ENCODE measurements at places on chromosomes 6 and 20.

- no peak for DNase-seq
Observed at GRCh38 chr6:69489970-69490369, 306.8 kb downstream of the LMBRD1 start.

DNA sequence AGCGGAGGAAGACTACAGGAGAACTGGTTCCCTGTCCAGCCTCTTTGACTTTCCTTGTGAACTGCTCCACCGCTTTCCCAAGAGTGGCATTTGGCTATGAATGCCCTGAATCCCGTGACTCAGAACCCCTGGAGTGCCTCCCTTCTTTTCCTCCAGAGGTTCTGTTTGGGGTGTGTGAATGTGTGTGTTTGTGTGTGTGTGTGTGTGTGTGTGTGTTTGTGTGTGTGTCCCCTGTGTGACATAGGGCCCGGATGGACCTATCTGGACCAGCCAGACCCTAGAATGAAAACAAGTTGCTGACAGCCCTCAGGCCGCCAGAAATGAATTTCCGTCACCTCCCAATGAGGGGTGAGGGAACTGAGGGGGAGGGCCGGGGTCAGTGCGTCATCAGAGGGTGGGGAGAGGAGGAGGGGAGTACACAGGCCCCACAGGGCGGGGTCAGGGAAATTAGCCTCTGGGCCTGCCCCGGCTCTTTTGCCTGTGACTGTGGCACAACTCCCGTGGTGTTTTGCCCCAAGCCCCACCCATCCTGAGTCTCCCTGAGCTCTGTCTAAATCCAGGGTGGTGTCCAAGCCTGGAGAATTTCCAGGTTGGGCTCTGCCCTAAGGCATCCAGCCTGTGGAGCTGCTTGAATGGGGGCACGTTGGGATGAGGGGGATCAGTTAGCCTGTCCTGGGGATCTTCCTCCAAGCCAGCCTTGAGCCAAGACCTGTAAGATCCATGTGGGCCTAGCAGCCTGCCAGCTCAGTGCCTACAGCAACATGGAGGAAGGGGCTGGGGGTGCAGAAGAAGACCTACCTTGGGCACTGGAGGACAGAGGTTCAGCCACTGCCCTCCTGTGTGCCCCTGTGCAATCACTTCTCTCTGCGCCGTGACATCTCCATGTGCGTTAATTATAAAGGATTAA is 15.2 kb upstream of the MRPS18A start:
- peak; percentile 93 for DNase-seq

- no peak for DNase-seq
Observed at GRCh38 chr6:157267654-157268053, 55.7 kb downstream of the TMEM242 start.

GRCh38 chr6:100171533-100172321 is 177.7 kb upstream of the MCHR2 start:
- DNase-seq: no peak

GRCh38 chr6:105779110-105779509 is 307.0 kb upstream of the PRDM1 start:
- no peak for DNase-seq

- peak; percentile 46 for DNase-seq
Observed at GRCh38 chr6:25330796-25331685, 51.9 kb downstream of the CARMIL1 start.

- DNase-seq: no peak
Observed at GRCh38 chr20:19858466-19859371, 100.7 kb downstream of the RIN2 start.

GRCh38 chr6:32953775-32954174 is 878 bp upstream of the HLA-DMA start:
- no peak for DNase-seq

GRCh38 chr6:17866876-17867444 is 120.5 kb downstream of the KIF13A start:
- no peak for DNase-seq

DNA sequence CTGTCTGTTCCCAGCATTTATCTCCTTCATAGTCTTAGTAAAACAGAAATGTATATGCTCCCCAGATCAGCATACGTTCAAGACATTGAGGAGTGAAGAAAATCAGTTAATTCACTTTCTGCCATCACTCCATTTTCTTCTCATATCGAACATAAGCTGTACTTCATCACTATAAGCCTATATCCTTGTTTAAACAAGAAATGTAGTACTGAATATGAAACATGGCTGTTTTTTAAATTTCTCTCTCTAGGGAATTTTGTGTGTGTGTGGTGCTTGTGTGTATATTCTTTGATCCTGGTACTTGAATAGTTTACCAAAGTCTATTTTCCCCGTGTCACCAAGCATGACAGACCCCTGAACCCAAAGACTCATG is 107.1 kb downstream of the HFE start:
- no peak for DNase-seq
